Activated CD4-positive, alpha-beta T cell treated with anti-CD3 and anti-CD28 coated beads, Interleukin-2, amount 50 U/mL, for 16 hours (primary cell): ENCODE measurements at places on chromosomes 2 and 18.

- DNase-seq = peak; percentile 78
Measured at GRCh38 chr18:55249550-55249949, 290.3 kb upstream of the CCDC68 start.

DNA sequence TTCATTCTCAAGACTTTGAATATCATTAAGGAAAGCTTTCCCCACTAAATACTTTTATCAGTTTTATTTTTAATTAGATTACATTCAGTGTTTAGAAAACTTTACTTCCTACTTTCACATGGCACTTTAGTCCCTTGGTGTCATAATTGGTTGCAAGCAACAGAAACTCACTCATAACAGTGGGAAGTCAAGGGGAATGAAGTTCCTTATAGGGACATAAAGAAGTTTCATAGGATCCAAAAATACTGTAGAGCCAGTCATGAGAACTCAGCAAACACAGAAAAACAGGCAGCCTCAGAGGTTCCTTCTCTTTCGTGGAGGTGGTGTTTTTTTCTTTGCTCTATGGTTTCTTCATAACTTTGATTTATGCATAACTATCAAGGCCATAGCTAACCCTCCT is 809.0 kb downstream of the BCL11A start:
- DNase-seq = no peak

DNA sequence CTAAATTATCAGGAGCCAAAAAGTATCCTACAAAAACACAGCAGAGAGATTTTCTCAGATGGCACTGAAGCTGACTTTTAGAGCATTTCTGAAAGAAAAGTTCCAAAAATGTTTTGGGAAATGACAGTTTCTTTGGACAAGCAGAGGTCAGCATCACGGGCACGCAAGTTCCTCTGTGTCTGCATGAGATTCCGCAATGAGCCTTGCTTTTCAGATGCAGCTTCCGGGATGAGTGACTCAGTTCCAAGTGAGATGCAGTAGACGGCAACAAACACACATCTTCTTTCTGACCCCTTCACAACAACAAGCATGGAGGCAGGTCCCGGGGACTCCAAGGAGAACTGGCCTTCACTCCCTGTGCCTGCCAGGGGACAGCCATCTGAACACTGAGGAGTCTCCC is 76.6 kb downstream of the EIPR1 start:
- DNase-seq = no peak

DNA sequence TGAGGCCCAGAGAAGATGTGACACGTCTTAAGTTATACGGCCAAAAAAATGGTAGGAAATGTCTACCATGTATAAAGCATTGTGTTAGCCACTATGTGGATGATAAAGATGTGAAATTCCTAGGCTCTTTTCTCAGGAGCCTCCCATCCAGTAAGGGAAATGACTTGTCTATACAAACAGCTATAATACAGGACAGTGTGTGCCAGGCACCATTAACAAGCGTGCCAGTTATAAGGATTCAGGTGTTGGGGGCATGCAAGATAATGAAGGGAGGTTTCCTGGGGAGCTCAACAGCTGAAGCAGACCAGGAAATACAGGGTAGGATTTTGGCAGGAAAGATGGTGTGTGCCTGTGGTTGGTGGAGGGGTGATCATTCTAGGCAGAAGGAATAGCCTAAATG is 37.6 kb downstream of the ALPK2 start:
- DNase-seq = no peak

DNA sequence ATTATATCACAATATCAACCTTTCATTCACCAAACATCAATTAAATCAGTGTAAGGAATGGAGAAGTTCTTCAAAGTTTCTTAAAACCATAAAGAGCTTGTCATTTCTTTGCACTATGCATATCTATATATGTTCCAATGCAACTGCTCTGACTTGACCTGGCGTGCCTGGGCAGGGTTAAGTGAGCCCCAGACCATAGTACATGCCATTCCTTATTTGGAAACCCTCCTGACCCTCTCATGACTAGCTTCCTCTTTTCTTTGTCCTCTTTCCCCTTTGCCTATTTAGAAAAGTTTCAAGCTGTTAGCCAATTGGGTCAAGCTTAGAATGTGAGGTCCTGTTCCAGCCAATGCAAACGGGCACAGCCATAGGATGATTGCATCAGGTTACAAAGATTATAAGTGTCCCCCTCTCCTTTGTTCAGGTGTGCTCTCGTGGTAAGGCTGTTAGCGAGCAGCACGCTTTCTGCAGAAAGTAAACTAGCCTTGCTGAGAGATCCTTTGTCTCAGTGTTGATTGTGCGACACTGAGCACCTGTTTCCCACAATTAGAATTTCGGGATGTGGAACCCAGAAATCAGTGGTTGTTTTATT is 78.2 kb upstream of the UXS1 start:
- no peak for DNase-seq

- no peak for DNase-seq
Measured at GRCh38 chr2:186559848-186560247, 30.0 kb upstream of the ITGAV start.

DNA sequence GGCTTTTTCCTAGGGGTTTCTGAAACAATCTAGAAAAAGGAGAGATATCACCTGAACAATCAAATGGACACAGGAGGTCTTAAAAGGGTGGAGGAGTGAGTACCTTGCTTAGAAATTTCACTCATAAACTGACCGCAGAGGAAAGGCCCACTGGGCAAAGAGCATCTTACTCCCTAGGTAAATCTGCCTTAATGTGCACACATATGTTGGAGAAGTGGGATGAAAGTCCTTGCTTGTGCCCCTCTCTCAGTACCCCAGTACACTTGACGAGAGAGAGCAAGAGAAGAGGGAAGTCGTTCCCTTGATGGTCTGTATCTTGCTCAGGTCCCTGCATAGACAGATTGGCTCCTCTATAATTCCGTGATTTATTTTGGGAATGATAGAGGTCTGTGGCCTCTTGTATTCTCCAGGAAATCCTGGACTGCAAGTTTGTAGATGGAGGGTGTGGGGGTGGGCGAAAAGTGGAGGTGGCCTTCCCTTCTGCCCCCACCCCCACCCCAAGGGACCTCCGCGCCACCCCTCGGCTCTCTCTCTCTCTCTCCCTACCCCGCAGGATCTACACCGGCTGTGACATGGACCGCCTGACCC is 6.8 kb downstream of the TBR1 start:
- no peak for DNase-seq

DNA sequence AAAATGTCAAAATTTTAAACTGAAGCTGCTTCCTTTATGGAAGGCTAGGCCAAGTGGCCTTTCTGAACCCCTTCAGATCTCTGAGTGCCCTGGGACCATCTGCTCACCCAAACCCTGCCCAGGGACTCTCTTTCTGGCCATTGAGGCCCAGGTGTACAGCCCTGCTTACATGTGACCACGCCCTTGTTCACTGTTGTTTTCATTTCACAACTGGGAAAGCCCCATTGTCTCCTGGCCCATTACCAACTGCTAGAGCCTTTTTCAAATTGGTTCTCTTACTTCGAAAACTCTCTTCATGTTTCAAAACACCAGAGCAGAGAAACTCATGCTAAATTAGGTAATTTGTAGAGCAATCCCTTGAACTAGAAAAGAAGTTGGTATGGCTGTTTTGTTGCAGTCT is 219.5 kb upstream of the TANK start:
- DNase-seq = peak; percentile 7

DNA sequence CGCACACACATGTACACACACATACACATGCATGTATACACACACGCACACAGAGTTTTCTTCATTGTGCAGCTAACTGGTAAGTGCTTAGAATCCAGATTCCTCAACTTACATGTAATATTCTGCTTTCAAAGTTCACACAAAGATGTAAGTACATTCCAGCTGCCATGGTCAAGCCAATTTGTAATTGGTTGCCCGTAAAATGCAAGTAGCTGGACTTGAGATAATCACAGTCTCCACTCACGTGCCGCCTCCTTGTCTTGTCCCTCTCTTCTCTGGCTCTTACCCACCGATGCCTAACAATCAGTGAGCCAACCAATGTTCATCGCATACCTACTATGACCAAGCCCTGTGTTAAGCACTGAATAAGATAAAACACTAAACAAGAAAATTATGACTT is 77.8 kb downstream of the SOCS6 start:
- no peak for DNase-seq

GRCh38 chr2:230908092-230908594 is 16.9 kb downstream of the GPR55 start:
- no peak for DNase-seq

- DNase-seq = peak; percentile 2
Measured at GRCh38 chr2:221571025-221571550, 1.0 kb downstream of the EPHA4 start.

- no peak for DNase-seq
Measured at GRCh38 chr2:41622301-41622700, 425.5 kb upstream of the PKDCC start.

- DNase-seq = peak; percentile 59
Measured at GRCh38 chr2:3604991-3605961, 10.4 kb downstream of the COLEC11 start.

GRCh38 chr18:79423211-79424007 is 27.7 kb downstream of the NFATC1 start:
- no peak for DNase-seq

GRCh38 chr2:15594291-15595256 is 2.9 kb downstream of the DDX1 start:
- no peak for DNase-seq

- no peak for DNase-seq
Measured at GRCh38 chr2:10777842-10778723, 34.5 kb downstream of the PDIA6 start.

DNA sequence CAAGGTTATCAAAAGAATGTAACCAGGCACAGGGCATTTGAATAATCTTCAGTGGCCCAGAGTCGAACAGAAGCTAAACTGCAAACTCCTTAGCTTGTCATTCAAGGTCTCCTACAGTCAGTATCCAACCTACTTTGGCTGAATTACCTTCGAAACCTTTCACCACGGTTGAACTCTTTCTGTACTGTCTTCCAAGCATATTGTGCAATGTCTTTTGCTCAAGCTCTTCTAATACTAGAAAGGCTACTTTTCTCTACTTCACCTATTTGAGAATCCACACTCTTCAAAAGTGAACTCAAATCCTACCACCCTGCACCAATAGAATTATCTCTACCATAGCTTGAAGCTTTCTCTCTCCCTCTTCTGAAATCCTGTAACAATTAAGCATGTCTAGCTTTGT is 142.9 kb downstream of the NR4A2 start:
- DNase-seq = no peak

GRCh38 chr18:37225279-37225678 is 340.3 kb downstream of the CELF4 start:
- DNase-seq = no peak

- no peak for DNase-seq
Measured at GRCh38 chr18:39453882-39454281, 1888.3 kb upstream of the CELF4 start.

DNA sequence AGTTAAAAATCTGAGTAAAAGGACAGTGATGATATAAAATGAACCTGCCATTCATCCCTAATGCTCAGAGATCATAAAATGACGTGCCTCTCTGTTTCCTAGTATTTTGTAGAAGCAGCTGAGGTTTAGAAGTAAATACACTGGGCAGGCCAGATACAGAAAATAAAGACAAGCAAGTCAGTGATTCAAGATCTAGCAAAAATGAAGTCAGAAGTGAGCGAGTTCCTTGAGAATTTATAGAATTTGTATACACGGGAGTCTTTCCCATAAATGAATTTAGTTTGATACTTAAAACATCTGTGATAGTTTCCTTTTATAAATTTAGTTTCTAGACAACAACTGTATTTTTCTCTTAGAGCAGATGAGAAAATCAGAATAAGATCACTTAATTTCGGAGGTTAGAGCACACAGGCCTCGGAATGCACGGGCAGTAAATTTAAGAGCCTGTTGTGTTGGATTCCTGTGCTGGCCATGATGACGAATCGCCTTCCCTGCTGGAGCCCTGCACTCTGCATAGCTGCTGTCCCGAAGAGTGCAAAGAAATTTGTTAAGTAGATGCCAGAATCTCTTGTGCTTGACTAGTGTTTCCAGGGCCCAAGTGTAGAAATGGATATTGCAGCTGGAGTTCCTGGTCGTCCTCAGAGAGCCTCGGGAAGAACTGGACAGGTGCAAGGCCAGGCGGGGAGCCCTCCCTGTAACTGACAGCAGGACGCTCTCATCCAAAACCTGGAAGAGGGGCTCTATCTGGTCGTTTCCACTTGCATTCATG is 83.7 kb upstream of the RBM44 start:
- DNase-seq = no peak

DNA sequence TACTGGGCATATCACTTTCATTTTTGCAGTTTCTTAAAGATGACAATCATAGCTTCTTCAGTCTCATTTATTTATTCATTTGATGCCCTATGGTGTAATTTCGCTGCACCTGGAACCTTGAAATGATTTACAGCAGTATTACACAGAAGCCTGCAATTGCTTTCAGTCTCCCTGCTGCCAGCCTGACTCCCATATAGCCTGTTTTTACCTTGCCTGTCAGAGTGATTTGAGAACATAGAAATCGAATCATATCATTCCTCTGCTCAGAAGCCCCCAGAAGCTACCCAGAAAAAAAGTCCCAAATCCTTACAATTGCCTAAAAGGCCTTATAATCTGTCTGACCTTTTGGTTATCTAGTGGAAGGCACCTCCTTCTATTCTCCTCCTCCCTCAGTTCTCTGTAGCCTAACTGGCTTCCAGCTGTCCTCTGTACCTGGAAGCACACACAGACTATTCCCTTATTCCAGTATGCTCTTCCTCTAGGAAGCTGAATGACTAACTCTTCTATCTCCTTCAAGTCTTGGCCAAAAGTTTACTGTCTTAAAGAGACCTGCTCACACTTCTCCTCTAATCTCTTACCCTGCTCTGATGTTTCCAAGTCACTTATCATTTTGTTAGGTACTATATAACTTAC is 12.6 kb downstream of the SCN3A start:
- no peak for DNase-seq

GRCh38 chr2:119691189-119691588 is 12.2 kb downstream of the TMEM177 start:
- DNase-seq = no peak

DNA sequence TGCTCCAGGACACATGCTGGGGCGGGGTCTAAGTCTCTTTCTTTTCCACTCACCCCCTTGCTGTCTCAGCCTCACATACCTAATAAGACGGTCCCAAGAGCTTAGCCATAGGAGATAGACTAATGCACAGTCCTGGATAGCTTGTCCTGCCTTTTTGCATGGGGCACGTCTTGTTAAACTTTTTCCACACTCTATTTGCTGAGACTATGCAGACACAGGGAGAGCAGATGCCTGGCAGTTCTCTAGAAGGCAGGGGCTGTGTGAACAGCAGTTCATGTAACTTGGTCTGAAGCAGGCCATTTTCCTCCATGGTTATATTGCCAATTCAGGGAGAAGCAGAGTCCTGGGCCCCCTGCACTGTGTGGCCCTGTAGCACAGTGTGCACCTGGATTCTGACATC is 142.1 kb downstream of the SEPTIN10 start:
- DNase-seq = no peak

- DNase-seq = no peak
Measured at GRCh38 chr2:8368463-8368862, 313.4 kb upstream of the ID2 start.
